Activated CD8-positive, alpha-beta memory T cell treated with anti-CD3 and anti-CD28 coated beads for 48 hours (primary cell): ENCODE measurements at places on chromosomes 6 and 20.

DNA sequence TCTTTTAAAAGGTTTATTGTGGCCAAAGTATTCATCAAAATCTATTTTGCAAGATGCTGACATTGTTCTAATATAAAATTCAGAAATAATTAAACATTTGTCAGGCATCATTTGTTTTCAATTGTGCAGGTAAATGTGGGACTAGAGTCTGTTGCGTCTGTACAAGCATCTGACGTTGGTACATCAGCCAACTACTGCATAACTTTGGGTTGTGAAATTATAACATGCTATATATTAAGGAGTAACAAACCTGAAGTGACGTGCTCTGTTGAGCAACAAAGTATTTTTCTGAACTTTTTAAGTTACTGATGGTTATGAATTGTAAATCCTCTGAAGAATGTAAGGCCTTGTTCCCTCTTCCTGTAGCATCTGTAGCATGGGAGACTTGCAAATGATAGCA lies 66.0 kb downstream of the RNF182 start:
- DNase-seq, result no peak

- no peak for DNase-seq
These were observed 3.3 kb downstream of the NPEPL1 start for GRCh38 chr20:58695895-58696375.

DNA sequence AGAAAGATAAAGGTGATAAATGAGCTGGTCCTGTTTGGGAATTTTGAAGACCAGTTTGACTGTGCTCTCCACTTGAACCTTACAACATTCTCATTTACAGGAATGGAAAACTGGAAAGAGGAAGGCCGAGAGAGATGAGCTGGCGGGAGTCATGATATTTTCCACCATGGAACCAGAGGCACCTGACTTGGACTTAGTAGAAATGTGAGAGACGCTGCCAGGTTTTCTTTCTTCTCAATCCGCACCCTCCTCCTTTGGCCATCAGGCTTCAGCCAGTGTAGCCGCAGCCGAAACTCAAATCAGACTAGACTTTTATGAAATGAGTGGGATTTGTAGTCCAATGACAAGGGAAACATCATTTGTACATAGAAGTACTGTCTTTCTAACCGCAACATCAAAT lies 54.7 kb upstream of the SYNJ2 start:
- DNase-seq, result no peak

GRCh38 chr6:143782481-143782880 lies 60.7 kb upstream of the LTV1 start:
- no peak for DNase-seq

GRCh38 chr6:80940571-80940970 lies 811.9 kb downstream of the TENT5A start:
- DNase-seq, result no peak

DNA sequence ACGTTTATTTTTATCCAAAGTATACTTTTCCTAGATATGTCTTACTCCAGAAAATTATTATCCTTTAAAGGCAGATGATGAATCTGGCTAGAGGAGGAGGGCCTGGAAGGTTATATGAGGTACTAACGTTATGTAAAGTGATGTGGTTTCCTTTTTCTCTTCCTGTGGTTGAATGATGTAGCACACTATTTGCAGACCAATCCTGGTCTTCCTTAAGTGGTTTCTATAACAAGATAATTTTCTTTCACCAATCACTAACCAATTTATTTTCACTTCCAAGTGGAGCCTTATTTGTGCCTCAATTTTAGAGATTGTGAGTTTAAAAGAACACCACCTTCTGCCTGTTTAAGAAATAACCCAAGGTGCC lies 154.6 kb upstream of the SOX4 start:
- DNase-seq, result no peak

GRCh38 chr6:399785-400534 lies 8.4 kb downstream of the IRF4 start:
- DNase-seq, result no peak

DNA sequence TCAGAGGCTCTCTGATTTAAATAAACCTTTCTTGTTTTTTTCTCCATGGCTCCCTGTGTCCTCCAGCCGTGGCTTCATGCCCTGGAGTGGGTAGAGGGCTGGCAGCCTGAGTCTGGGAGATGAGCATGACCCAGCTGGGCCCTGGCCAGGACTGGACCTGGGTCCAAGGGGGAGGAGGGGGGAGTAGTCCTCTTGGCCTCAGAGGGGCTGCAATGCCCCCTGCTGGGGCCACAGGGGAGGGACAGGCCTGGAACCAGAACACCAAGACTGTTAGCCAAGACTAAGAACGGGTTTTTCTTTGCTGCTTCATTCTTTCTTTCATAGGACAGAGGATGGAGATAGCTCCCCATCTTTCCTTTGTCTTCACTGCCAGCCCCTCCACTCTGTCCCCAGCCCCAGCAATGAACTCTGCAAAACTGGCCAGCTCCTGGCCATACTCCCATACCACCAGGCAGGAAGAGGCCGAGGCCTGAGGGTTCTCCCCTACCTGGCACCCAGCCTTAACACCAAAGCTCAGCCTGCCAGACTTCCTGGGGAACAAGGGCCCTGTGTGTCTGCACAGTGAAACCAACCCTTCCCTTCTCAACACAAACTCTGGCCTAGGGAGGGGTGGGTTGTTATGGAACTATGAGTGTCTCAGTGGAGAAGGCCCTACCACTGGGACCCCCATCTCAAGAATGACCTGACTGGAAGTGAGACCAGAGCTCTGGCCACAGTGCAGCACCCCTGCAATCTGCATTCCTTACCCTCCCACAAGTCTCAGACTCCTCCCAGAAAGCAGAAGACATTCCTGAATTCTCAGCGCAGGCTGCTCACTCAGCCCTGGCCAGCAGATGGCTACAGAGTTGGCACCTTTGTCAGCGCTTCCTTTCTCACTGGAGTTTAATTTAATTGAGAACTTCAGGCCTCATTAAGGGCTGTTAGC lies 11.0 kb downstream of the SLC29A1 start:
- DNase-seq, result no peak

DNA sequence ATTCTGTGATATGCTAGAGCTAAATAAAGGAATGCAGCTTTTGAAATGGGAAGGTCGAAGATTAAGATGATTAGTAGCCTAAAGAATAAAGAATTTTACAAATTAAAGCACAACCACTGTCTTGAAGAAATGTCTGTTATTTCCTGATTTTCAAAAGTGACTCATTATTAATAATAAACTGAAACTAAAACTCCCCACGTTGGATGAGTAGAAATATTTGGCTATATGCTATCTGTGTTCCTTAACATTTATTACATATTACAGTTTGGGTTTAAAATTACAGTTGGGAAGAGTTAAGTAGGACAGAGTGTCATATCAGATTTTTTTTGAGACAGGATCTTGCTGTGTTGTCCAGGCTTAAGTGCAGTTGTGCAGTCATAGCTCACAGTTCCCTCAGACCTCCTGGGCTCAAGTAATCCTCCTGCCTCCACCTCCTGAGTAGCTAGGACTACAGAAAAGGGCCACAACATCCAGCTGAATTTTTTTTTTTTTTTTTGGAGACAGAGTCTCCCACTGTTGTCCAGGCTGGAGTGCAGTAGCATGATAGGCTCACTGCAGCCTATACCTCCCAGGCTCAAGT lies 47.1 kb downstream of the AKIRIN2 start:
- DNase-seq, result no peak

DNA sequence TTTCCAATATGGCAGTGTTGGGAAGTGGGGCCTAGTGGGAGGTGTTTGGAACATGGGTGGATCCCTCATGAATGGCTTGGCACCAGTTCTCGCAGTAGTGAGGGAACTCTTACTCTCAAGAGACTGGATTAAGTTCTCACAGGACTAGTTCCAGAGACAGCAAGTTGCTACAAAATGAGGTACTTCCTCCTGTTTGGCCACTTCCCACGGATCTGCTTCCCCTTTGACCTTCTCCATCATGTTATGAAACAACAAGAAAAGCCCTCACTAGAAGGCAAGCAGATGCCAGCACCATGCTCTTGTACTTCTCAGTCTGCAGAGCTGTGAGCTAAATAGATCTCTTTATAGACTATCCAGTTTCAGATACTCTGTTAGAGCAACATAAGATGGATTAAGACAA lies 3.1 kb downstream of the RSPH3 start:
- DNase-seq, result no peak

GRCh38 chr20:41004531-41005360 lies 23.9 kb upstream of the TOP1 start:
- DNase-seq, result no peak

DNA sequence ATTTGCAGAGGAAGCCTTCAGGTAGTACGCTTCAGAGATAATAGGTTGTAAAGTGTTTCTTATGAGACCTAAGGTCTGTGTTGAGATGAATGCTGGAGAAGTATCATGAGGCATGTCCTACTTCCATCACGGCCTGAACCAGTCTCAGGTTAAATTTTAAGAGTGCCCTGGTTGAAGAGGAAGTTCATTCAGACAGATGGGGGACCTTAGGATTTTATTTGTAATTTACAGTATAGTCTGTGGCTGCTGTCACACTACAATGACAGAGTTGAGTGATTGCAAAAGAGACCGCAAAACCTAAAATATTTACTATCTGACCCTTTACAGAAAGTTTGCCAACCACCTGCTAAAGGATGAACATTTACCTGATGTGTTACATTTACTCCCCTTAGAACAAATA lies 70.9 kb downstream of the UST start:
- no peak for DNase-seq

DNA sequence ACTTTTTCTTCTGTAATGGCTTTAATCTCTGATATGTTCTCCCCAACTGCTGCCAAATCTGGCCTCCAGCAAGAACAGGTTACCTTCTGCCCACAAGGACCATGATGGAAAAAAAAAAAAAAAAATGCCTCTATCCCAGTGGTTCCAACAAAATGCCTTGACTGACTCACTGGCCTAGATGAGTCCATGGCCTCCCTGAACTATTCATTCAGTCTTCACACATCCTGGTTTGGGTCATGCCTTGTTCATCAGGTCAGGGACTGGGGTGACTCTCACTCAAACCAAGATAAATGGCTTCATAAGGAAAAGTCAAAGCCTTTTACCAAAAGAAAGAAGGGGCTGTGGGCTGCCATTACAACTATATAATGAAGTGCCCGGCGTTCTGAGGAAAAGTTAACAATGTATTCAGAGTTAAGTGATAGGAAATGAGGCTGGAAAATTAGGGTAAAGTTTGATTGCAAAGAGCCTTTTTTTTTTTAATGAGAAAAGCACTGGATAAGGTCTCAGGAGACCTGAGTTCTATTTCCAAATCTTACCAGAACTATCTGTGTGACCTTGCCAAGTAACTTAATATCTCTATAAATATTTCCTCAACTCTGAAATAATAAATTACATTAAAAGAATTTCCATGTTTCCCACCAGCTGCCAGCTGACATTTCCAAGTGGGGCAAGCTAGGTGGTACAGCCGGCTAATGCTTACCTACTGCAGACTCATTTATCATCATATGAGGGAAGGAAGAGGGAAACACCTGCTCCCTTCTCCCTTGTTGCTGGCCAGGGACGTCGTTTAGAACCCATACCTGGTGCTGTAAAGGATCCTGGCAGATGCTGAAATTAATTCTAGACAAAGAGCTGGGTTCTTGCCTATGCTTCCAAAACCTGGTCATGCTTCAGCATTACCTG lies 380.0 kb upstream of the MARCKS start:
- no peak for DNase-seq

GRCh38 chr6:138944412-138944811 lies 43.6 kb downstream of the REPS1 start:
- DNase-seq, result no peak

DNA sequence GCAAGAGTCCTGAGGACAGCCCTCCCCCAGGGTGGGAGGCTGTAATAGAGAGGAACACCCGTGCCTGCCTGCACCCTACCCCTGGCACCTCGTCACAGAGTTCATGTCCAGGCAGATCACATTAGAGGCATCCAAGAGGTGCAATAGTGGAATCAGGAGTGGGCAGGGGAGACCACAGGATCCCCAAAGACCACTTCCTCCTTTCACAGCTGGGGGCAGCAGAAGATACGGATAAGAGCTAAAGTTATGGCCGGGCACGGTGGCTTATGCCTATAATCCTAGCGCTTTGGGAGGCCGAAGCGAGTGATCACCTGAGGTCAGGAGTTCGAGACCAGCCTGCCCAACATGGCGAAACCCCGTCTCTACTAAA lies 1.5 kb upstream of the CAPN11 start:
- DNase-seq, result no peak

GRCh38 chr20:50115041-50115512 lies 2.1 kb upstream of the UBE2V1 start:
- no peak for DNase-seq

GRCh38 chr20:47849006-47849405 lies 63.7 kb upstream of the SULF2 start:
- DNase-seq, result no peak

DNA sequence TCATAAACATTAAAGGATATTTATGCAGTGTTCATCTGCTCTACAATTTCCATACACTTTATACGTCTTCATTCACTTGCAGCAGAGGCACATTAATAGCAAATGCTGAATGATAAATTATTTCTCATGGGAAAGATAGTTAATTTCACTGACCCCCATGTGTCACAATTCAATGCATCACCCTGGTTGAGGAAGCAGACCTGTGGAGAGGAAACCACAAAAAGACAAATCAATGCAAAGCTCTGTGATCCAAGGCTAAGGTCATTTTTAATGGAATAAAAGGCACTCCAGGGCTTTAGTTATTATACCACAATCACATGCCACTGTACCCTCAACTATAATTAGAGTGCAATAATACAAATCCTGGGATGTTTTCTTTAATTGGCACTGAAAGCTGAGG lies 40.3 kb upstream of the TENT5A start:
- no peak for DNase-seq

GRCh38 chr20:6213311-6213710 lies 90.5 kb upstream of the FERMT1 start:
- no peak for DNase-seq

DNA sequence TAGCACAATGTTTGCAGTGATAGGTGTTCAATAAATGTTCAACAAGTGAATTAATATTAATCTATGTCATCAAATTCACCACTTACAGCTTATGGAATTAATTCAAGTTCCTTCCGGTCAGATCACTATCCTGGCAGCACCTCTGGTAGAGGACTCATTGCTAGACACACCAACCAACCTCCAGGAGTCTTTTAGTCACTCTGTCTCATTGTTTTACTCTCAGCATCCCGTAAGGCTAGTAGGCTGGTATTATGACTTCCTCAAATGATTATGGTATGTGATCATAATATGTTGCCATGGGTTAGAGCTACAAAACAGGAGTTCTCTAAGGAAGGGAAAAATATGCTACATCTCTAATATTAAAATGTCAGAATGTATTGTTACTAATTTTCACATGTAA lies 21.7 kb upstream of the MMS22L start:
- DNase-seq, result no peak

- DNase-seq, result no peak
These were observed 2.0 kb downstream of the ROS1 start for GRCh38 chr6:117423754-117424153.

GRCh38 chr20:59670786-59671492 lies 66.6 kb downstream of the PHACTR3 start:
- DNase-seq, result no peak

DNA sequence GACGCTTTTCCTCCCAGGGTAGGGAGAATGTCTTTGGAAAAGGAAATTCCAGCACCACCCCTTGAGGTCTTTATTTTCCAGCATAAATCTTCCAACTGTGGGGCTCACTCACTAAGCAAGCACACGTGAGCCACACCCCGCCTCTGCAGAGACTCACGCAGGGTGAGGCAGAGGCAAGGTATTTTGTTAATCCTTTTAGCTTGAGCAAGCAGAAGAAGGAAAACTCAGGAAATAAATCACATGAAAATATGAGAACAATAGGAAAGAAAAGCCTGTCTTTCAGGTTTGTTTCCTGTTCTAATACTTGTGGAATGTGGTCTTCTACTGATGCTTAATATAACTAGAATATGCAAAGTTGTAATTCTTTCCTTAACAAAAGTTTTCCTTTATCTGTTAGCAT lies 4.1 kb upstream of the PHACTR2 start:
- no peak for DNase-seq
